Subcutaneous adipose tissue (tissue), 4 donors: ENCODE measurements at places on chromosomes 7 and 10. TPM values are rescaled to one million over a fixed set of nuclear protein-coding genes. Genes with fewer than 3 reads are reported as not detected.

The RAB19 gene
- total RNA-seq: not detected

The CHST3 gene
- total RNA-seq: 22.0 TPM

The UTF1 gene
- total RNA-seq: not detected

The OR6B1 gene
- not detected for total RNA-seq

The CCDC172 gene
- total RNA-seq: not detected

The COBL gene
- total RNA-seq: 1.1 TPM

The TMEM213 gene
- total RNA-seq: not detected

The TAS2R41 gene
- total RNA-seq: not detected

The CTBP2 gene
- total RNA-seq: 41.6 TPM

The SEMA3E gene
- total RNA-seq: 5.3 TPM

The CHRM2 gene
- not detected for total RNA-seq

The ARL5B gene
- total RNA-seq: 23.0 TPM

The HKDC1 gene
- not detected for total RNA-seq

The NPY4R gene
- total RNA-seq: 0.38 TPM

The LBX1 gene
- not detected for total RNA-seq

The GDF10 gene
- 9.7 TPM for total RNA-seq

The CFAP46 gene
- total RNA-seq: not detected

The PNLIPRP1 gene
- not detected for total RNA-seq
